ENCODE measurements at places on chromosomes 5 and 9.

DNA sequence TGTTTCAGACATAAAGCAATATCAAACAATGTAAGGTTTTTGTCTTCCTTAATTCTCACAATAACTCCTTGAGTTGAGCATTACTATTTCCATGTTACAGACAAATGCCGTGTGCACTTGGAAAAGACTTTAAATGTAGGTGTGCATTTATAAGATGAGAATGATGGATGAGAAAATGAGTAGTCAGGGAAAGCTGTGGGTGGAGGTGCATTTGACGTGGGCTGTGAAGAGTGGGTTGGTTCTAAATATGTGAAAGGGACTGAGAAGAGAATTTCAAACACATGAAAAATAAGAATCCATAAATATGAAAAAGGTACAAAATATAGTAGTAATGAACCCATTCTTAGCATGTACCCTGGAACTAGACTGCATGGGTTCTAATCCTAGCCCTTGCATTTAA, 171.6 kb upstream of the PPP2R2B start:
- no peak for DNase-seq

DNA sequence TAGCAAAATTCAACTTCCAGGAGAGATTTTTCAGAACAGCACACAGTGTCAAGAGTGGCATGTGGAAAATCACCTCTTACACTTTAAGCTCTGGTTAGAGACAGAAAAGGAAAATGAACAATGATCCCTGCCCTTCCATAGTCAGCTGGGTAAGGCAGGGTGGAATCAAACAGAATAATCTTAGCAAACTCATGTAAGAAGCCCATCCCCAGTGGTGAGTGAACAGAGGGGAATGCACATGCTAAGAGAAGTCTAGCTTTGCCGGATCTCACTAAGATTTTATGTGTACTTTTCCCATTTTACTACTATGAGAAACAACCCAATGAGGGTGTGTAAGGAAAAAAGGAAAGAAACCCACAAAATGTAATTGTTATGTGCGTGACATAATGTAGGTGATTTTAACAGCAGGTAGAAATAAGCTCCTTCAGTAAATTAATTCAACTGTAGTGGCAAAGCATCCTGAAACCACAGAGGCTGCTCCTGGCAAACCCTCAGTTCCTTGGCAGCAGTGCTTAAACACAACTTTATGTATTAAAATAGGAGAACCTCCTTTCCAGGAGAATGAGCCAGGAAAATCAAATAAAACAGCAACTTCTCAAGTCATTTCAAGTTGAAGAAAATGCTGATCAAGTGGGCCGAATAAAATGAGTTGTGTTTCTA, 366.0 kb upstream of the TRPC7 start:
- no peak for DNase-seq

DNA sequence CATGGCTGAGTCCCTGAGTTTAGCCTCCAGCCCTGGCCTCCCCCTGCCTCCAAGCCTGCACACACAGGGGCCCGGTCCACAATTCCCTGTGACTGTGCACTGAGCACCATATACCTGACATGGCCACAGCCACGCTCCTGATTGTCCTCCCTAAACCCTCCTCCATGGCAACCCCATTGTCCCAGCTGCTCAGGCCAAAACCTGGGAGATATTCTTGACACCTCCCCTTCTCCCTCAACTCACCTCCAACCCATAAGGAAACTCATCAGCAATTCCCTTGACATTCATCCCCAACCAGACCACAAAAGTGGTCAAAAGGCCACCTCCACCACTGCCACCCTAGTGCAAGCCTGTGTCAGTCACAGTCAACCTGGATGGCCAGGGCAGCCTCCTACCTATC, 107.5 kb upstream of the MVB12B start:
- no peak for DNase-seq

DNA sequence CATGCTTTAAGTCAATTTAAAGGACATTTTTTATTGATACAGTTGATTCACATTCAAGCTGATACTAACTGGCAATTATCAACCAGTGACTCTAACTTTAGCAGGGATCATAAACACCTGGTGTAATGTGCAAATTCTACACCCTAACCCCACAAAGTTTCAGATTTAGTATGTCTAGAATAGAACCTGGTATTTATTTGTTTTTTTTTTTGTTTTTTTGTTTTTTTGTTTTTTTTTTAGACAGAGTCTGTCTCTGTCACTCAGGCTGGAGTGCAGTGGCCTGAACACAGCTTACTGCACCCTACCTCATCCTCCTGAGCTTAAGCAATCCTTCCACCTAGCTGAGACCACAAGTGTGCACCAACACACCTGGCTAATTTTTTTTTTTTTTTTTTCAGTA, 311.2 kb upstream of the SEMA6A start:
- DNase-seq = no peak

- no peak for DNase-seq
Observed at GRCh38 chr9:2837915-2838314, 6.0 kb downstream of the PUM3 start.

- DNase-seq = no peak
Observed at GRCh38 chr5:33816791-33817190, 75.0 kb downstream of the ADAMTS12 start.

- peak; percentile 10 for DNase-seq
Observed at GRCh38 chr5:66769839-66770617, 173.8 kb downstream of the MAST4 start.

DNA sequence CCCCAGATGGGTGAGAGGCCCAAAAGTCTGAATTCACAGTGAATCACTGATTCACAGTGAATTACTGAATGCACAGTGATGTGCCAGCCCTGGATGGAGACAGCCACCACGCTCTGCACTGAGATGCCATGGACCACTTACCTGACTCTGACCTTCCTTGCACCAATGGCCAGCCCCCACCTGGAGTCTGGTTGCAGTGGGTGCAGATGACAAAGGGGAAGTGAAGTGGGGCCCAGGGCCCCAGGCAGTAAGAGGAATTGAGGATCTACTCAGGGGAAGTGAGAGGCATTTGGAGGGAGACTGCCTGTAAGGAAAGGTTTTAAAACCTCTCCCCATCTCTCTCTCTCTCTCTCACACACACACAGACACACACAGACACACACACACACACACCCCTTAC, 412.1 kb downstream of the CYLC2 start:
- DNase-seq = no peak

DNA sequence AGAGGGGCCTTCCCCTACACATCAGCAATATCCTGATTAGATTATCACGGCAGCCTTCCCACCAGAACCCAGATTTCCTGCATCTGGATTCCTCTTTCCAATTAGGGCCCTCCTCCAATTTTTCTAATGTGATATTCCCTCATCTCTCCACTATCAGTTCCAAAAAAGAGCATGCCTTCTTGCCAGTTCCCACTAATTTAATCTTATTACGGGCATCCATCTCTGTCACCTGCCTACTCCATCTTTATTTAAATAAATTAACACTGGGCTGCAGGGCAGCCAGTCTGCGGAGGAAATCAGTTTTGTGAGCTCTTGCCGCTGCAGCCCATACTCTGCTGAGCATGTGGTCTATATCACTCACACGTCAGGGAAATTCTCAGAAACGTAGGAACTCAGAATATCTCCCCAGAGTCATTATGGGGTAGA, 16.6 kb upstream of the FBP2 start:
- DNase-seq = no peak

DNA sequence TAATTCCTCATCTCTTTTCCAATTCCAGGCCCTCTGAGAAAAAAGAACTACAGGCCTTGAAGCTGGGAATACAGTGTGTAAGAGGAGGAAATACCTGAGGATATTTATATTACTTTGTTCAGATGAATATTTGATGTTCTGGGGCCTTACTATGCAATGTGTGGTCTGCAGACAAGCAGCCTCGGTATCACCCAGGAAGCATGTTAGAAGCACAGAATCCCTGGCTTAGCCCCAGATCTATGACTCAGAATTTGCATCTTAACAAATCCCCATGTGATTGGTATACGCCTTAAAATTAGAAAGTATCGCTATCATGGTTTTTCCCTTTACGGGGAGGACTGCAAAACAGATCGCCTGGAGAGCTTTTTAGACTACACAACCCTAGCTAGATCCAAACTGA, 121.0 kb downstream of the JAKMIP2 start:
- DNase-seq = no peak

- no peak for DNase-seq
Observed at GRCh38 chr9:135478191-135478590, 1.4 kb upstream of the PPP1R26 start.

DNA sequence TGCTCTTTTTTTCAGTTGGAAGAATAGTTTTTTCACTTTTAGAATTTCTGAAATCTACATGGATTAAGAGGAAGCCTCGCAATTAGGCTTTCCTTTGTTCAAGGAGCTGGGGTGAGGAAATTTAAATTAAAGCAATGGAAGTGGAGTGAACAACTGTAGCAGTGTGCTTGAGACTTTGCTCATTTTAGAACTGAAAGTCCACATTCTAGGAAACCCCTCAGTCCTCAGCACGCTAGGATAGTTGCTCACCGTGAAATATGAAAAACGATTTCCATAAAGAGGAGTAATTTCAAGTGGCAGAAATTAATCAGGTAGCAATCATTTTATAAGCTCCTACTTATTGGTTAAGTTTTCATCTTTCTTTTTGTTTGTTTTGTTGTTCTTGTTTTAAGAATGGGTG, 243.0 kb upstream of the ITGA1 start:
- DNase-seq = no peak

DNA sequence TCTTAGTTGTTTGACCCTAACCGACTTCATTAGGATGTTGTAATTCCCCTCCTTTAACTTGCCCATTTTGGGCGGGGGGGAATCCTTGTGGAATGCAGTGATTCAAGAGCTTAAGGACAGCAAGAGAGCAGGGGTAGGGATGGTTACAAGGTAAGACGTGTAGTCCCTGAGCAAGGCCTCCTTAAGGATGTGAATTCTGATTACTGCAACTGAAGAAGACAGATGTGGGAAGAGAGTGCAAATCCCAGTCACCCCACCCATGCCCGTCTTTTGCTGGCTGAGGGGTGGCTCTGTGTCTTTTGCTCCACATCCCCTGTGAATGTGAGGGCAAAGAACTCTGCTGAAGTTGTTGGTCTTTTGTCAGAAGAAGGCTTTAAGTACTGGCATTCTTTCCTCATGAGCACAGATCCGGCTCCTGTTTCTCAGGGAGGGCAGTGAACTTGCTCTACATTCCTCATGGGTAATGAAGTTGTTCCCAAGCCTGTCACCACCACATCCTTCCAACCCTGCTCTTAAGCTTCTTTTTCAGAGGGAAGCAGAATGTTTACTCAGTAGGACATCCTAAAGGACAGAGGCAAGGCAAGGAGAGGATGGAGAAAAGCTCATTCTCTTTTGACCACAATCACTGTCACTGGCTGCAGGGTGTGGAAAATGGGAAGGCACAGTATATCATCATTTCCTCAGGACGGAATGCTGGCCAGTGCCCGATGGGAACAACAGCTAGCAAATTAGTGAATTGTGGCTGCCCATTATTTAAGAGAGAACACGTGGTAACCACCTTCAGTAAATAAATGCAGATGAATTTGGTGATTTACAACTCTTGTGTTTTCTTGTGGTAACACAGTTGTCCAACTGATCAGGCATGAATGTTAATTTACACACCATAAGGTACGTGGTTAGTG, 61.5 kb downstream of the RAI14 start:
- DNase-seq = no peak

DNA sequence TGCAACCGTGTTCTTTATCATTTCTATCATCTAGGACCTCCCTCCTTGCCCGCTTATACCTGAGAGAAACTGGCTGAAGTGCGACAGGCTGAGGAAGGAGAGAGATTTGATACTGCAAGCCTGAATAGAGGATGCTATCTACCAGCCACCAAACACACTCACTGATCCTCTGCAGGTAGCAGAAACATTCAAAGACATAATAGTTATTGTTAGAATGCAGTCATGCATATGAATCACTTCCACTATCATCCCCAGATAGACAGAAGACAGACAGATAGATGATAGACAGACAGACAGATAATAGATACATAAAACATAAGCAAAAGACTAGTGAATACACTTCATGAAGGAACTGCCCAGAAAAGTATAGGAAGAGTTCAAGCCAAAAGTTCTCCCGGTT, 32.9 kb downstream of the FAM81B start:
- no peak for DNase-seq

DNA sequence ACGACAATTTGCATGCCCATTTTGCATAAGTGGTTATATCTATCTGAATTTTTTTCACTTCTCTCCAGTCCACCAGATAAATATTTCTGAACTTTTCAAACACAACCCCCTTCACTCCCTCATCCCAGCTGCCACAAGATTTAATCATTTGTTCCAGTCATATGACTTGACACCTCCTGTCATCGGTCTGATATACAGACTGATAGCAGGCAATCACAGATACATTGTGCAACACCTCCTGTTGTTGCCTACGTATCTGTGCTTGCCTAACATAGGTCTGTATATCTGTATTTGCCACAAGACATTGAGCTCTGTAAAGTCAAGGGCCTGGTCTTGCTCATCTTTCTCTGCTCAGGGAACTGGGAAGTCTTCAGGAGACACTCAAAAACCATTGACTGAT, 65.6 kb downstream of the GNA14 start:
- DNase-seq = no peak

- no peak for DNase-seq
Observed at GRCh38 chr5:40321514-40321913, 358.2 kb upstream of the PTGER4 start.

- DNase-seq = no peak
Observed at GRCh38 chr5:31887556-31887955, 248.6 kb downstream of the PDZD2 start.

GRCh38 chr5:98927242-98927988, 1.4 kb downstream of the CHD1 start:
- DNase-seq = no peak

DNA sequence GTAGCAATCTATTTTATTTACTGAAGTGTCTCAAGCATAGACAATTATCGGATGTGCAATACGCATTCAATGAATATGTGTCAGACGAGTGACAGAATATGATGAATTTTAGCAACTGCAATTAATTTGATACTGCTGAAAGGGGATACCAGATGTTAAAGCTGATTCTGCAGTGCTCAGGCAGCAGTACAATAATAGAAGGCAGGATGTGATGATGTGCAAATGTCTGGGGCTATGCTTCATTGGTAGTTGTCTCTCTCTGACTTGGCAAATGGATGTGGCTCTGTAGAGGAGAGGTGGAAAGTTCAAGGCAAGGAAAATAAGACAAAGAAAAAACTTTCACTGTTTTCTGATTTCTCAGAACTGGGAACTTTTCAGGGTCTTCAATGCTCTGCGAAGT, 721.2 kb downstream of the CDH18 start:
- no peak for DNase-seq

DNA sequence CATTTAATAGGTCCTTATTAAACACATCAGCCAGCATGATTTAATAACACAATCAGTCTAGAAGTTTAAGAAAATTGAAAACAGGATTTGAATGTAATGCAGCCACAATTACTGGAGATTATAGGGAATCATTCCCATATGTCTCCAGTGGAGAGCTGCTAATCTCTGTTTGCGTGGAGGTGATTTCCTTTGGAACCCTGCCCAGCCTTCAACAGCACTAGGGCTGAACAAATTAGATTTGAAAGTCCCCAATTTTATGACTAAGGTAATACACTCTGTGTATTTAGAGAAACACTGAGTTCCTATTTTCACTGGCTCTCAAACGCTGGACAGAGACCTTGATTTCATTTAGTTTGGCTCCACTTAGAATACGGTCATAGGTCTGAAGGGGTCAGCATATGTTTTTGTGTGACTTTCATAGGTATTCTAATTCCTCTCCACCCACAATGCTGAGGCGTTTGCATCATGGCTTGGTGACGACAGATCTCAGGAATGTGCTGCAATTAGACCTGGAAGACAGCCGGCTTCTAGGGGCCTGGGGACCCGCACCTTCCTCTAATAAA, 508.3 kb downstream of the EBF1 start:
- peak; percentile 15 for DNase-seq
